ENCODE measurements at places on chromosomes 4 and X.

DNA sequence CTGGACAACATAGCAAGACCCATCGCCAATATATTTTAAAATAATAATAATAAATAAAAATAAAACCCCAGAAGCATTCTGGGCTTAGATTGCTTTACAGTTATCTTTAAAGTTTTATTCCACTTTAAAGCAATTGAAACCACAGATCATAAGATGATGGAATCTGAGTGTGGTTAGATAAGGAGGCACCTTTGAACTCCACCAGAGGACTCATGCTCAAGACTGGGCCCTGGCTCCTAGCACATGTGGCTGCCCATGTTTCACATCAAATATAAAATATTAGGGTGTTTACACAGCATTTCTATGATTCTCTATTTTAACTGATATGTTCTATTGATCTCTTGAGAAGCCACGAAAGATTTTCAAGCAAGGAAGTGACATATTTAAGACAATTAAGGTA, 52.6 kb upstream of the BBS12 start:
- DNase-seq: no peak

GRCh38 chr4:5750946-5751665, 40.1 kb downstream of the EVC start:
- no peak for DNase-seq

GRCh38 chrX:10350981-10351380, 194.2 kb downstream of the CLCN4 start:
- no peak for DNase-seq

DNA sequence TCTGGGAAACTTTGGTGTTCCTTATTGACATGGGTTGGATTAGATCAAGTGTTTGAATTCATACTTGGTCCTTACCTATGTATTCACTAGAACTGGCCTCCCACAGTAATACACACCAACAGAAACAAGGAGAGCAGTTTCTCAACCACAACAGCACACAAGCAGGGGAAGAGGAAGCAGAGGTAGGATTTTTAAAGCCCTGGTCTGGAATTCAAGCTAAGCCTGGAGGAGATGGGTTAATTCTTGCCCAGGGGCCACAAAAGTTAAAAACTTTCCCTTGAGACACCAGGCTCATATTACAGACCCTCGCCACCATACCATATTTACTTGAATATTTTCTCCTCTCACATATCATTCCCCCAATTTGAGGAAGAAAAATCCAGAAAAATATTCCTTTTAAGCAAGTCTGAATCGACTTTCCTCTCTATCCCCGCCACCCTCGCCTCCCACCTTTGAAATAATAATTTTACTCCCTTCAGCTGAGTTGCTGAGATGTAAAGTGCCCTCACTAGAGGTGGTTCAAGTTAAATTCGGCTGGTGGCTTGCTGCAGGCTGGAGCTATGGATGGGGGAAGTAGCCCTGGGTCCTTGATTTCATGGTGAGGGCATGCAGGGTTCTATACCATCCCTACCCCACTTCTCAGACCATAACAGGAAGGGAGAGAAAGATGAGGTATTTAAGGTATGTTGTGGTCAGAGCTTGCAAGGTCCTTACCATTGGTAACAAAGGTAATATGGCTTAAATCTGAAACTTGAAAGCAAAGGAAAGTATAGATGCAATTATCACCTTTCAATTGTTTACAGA, 440.2 kb downstream of the INPP4B start:
- no peak for DNase-seq

- no peak for DNase-seq
Measured at GRCh38 chr4:121742794-121743193, 22.2 kb downstream of the SMIM43 start.

GRCh38 chr4:183443655-183444213, 702 bp upstream of the CDKN2AIP start:
- peak; percentile 25 for DNase-seq

GRCh38 chr4:75714704-75715103, 9.7 kb upstream of the USO1 start:
- no peak for DNase-seq

- DNase-seq: no peak
Measured at GRCh38 chr4:161101881-161102280, 1061.9 kb downstream of the FSTL5 start.

GRCh38 chrX:80812176-80812575, 2.5 kb upstream of the BRWD3 start:
- DNase-seq: no peak

DNA sequence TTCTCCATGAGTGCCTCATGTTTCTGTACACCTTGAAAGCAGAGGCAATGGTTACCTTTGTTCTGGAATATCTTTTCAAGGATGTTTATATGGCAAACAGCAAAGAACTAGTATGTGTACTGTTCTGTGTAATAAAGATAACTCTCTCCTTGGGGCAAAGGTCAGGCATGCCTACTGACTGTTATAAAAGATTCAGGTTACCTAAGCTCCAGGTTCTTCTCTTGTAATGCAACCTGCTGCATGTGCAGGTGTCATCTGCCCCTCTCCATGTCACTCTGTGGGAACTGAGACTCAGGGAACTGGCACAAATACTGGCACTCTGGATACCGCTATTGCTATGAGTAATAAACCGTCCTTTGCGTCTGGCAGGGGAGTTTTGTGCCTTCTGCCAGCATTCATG, 5.4 kb upstream of the TRPC3 start:
- no peak for DNase-seq

DNA sequence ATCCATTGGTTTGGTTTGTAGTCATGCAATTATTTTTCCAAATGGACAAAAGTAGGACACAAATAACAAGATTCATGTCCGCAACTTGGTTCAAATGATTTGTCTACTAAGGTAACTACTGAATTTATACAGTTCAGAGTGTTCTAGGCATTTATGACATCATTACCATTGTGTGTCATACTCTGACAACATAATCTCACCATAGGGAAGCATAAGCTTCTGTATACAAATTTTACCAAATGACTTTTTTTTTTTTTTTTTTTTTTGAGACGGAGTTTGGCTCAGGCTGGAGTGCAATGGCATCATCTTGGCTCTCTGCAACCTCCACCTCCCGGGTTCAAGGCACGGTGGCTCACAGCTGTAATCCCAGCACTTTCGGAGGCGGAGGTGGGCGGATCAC, at the start of gene CXorf66:
TSS of gene CXorf66 (minus strand) at position 101 of the 400 bp plus-strand sequence. CDS start at position 76, 25 bp downstream.
- no peak for DNase-seq

DNA sequence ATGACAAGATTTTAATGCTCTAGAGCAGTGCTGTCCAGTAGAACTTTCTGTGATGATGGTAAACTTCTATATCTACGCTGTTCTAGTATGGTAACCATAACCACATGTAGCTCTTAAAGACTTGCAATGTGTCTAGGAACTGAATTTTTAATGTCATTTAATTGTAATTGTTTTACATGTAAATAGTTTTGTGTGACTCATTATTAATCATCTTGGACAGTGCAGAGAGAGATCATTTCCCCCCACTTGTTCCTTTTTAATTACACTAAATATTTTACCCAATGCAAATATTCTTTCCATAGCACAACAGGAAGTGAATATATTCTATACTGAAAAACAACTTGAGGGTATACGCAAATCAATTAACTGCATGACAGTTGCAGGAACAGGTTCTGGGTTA, 5.8 kb downstream of the ATG4A start:
- DNase-seq: no peak

DNA sequence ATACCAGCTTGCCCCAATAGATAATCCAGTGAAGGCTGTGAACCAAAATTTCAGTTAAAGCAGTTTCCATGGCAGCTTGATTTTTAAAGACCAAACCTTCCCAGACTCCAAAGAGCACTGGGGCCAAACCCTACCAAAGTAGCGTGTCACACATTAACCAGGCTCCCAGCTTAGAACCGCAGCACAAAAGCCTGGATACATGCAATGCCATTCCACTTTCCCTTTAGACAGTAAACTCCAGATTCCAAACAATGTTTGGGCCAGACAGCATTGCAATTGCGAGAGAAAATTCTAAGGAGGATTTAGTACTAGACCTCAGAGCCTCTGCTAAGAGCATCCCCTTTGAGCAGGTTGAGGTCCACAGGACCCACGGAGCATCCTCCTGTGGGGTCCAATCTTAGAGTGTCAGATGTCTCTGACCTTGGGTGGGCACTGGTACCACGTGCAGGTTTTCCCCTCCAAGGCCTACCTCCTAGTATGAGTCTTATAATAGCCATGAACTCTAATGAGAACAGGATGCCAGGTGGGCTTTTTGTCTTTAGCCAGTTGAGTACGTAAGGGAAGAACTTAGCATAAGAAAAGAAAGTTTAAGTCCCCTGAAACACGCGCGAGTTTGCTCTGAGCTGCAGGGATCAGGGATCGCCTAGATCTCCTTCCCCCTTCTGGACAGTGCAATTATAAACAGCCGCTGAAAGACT, 38.8 kb downstream of the MGARP start:
- DNase-seq: no peak

- DNase-seq: no peak
Measured at GRCh38 chr4:14348506-14348905, 653.8 kb upstream of the CPEB2 start.

GRCh38 chrX:38672646-38673045, 111.3 kb downstream of the TSPAN7 start:
- DNase-seq: no peak

DNA sequence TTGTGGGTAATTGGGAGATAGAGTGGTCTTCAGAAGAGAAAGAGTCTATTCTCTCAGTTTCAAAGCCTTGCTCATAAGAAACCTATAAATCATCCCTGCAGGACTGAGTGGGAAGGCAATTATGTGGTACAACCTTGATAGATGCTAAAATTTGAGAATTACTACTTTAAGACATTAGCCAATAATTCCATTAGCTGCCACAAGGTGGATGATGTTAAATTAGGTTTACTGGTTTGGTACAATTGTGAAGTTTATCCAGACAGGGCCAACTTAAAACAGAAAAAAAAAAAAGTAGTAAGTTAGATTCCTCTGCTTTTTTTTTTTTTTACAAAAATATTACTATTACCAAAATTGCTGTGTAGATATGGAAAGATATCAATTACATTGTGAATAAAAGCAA, 73.2 kb upstream of the AMOT start:
- DNase-seq: no peak

GRCh38 chr4:77418333-77418732, 187.3 kb upstream of the CXCL13 start:
- no peak for DNase-seq

DNA sequence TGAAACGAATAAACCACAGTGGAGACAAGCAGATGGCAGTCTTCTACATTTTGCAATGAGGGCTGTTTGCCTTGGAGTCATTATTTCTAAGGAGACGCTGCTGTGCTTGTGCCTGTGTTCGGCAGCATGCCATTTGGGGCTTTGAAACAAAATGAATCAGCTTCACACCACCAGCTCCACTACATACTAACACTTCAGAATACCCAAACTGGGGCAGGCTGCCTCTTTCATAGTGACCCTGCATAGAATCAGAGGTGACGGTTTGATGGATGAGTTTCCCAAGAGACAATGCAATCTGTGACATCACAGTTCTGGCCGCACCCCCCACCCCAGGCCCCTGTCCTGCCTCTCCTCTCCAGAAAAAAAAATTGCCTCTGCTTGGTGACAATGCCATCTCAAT, 57.1 kb upstream of the MID1 start:
- no peak for DNase-seq

DNA sequence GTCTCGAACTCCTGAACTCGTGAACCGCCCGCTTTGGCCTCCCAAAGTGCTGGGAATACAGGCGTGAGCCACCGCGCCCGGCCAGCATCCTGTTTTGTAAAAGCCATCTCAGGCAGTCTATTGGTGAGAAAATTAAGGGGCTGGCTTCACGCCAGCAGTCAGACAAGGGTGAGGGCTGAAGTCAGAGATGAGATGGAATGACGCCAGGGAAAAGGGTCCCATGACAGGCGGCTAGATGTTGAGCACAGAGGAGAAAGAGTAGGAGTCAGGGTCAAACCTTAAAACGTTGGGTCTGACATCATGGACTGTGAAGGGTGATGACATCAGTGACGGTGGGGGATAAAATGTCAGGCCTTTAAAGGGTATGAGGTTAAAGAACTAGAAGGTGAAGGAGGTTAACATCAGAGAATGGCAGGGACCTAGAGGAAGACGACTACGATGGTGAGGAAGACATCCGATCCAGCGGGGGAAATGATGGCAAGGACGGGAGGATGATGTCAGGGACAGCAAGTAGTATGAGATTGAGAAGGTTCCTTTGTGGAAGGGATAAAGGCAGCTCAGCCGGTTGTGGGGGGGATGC, 504 bp upstream of the RBM3 start:
- no peak for DNase-seq

DNA sequence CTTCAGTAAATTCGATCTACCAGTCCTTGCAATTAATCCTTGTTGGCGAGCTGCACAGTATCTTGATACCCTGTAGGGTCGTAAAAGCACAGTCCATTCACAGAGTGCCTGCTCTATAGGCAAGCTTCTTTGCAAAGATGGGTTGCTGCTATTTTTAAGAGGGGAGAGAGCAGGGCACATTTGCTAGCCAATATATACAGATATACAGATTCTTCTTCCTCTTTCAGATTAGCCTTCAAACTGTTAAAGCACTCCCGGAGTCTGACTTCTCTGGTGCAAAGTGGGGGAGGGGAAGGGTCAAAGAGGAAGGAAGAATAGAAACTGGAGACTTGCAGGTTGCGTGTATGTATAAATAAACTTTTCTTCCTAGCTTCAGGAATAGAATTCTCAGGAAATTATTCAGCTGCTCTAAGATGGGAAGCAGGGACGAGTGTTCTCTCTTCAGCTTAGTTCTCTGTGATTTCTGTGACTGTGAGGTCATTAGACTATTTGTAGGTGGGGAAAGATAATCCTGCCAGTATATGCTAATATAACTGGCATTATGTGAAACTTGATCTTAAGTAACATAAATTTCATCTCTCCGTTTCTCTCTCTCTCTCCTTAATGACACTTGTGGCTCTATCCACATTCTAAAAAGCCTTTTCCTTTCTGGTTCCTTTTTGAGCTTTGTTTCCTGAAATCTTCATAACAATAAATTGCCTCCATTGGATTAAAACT, at the start of gene CYSLTR1:
TSS of gene CYSLTR1 (minus strand) at position 242 of the 717 bp plus-strand sequence. CDS start 53,865 bp downstream, outside the sequence.
- DNase-seq: no peak

Data from stimulated activated CD4-positive, alpha-beta T cell treated with anti-CD3 and anti-CD28 coated beads, Interleukin-15, amount 100 ng/mL, for 1 hour (primary cell).